ENCODE measurements at places on chromosomes 7 and 10.

GRCh38 chr7:113918946-113919345 is at the start of gene PPP1R3A:
Gene PPP1R3A, minus strand, starts transcription at chr7:113919009. Its CDS starts 13 bp downstream, at chr7:113918996.
- DNase-seq, result no peak

- no peak for DNase-seq
These were observed 614.7 kb downstream of the PTPRN2 start for GRCh38 chr7:157972914-157973313.

- DNase-seq, result no peak
These were observed 296.1 kb downstream of the CDK14 start for GRCh38 chr7:90892213-90892612.

- DNase-seq, result no peak
These were observed 89.4 kb downstream of the C10orf90 start for GRCh38 chr10:126580873-126581647.

DNA sequence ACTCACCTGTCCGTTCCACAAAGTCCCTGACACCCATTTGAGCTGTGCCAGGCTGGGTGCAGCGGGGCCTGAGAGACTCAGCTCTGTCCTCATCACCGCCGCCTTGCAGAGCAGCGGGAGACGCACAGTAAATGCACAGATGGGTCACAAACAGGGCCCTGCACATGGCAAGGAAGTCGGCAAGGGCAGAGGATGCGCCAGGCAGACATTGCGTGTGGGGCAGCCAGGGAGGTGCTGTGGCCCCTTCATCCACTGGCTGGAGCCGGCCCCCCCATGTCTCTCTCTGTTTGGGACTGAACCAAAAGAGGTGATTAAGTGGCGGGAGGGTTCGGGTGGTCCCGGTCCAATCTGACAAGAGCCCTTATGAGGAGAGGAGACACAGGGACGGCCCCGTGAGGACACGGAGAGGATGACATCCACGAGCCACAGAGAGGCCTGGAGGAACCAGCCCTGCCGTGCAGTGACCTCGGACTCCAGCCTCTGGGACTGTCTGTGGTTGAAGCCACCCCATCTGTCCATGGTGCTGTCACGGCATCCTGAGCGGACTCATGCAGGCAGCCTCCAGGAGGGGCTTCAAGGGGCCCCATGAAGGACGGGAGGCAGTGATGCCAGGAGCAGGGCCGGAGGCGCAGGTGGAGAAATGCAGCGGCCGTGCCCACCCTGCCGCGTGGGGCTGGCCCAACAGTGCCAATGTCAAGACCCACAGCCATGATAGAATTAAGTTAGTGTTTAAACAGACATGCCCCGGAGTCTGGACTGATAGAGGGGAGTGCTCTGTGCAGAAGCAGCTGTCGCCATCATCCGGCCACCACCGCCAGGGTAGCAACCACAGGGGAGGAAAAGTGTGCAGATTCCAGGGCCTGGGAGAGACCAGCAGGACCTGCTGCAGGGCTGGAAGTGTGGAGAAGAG is 28.4 kb upstream of the FOXL3 start:
- no peak for DNase-seq

DNA sequence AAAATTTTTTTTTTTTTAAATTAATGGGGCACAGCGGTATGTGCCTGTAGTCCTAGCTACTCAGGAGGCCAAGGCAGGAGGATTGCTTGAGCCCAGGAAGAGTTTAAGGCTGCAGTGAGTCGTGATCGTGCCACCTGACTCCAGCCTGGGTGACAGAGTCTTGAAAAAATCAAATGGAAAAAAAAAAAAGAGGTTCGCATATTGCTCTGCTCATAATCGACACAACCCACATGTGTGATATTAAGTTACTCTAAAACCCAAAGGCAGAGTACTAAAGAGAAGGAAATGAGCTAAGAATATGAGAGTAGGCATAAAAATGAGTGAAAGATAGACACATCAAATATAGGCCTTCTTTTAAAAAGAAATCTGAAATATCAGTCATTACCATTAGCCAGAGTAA is 66.3 kb downstream of the IGF2BP3 start:
- no peak for DNase-seq

Measured in body of pancreas (tissue), 4 donors.